ENCODE measurements at places on chromosomes 3 and 15.

- DNase-seq = no peak
These were observed 100.2 kb upstream of the RPL32 start for GRCh38 chr3:12941495-12942023.

DNA sequence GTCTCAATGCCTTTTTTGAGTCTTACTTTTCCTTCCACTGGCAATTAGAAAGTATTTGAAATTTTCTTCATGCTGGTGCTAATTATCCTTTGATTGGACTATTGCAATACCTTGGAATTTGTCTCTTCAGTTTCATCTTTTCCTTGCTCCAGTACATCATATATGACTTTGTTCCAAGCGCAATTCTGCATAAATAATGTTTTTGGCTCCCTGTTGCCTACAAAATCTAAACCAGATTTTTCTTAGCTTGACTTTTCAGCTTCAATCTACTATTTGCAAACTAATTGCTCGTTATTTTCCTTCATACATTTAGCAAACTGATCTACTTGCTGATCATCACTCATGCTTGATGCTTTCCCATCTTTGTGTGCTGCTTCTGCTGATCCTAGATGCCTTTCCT lies 230.8 kb upstream of the GPR149 start:
- DNase-seq = no peak

- DNase-seq = no peak
These were observed 55.0 kb downstream of the FLNB start for GRCh38 chr3:58063022-58063815.

DNA sequence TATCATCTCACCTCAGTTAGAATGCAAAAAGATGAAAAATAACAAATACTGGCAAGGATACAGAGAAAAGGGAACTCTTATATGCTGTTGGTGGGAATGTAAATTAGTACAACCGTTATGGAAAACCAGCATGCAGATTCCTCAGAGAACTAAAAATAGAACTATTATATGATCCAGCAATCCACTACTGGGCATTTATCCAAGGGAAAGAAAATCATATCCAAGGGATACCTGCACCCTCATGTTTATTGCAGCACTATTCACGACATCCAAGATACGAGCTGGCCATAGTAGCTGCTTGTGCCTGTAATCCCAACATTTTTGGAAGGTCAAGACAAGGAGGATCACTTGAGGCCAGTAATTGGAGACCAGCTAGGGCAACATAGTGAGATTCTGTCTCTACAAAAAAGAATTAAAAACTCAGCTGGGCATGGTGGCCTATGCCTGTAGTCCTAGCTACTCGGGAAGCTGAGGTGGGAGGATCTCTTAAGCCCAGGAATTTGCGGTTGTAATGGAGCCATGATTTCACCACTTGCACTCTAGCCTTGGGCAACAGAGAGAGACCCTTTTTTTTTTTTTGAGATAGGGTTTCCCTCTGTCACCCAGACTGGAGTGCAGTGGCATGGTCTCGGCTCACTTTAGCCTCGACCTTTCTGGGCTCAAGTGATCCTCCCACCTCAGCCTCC lies 26.6 kb downstream of the USP50 start:
- no peak for DNase-seq

DNA sequence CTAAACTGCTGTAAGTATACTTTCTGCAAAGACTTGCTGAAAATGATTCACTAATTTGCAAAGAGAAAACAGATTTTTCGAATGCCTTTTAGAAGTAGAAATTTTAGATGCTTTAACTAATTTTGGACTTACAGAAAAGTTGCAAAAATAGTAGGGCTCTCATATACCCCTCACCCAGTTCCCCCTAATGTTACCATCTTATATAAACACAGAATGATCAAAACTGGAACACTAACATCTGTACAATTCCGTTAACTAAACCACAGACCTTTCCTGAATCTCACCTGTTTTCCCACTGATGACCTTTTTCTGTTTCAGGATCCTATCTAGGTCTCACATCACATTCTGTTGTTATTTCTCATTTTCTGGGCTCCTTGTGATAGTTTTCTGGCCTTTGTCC lies 454.8 kb downstream of the SHQ1 start:
- DNase-seq = no peak

DNA sequence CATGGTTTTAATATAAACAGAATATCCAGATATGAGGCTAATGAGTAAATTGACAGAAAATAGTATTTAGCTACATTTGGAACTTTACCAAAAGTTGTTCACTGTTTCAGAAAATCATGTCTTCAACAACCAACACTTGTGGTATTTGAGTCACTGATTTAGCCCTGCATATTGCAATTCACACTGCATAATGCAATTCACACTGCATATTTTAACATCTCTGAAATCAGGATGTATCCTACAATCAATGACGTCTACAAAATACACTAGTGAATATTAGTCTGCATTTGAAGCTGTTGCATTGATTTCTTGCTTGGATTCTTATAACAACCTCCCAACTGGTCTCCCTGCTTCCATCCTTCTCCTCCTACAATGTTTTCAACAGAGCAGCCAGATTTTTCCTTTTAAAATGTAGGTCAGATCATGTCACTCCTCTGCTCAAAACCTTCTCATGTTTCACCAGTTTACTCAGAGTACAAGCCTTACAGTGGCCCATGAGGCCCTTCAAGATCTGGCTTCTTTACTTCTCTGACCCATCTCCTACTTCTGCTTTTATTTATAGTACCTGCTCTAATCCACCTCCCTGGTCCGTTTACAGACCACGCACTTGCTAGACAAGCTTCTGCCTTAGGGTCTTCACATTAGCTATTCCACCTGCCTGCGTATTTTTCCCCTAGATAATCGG lies 11.4 kb upstream of the RAB11A start:
- DNase-seq = no peak

- DNase-seq = no peak
These were observed 52.1 kb downstream of the TFG start for GRCh38 chr3:100761211-100761942.

GRCh38 chr3:178137831-178138230 lies 398.4 kb upstream of the KCNMB2 start:
- DNase-seq = no peak

DNA sequence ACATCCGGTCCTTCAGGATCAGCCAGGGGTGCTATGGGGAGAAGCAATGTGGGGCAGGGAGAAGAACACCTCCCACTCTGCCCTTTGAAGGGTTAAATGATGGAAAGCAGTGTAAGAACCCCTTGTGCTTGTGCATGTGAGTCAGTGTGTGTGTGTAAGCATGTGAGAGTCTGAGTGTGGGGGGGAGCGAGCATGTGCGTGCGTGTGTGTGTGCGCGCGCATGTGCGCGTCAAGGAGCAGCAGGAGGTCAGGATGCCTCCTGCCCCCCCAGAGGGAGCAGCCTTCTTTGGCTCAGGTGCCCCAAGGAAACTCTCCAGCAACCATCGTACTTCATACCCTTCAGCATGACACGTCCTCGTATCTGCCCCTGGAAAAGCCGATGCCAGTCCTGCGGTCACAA lies 30.3 kb downstream of the GALNT15 start:
- DNase-seq = no peak

GRCh38 chr3:88574146-88574545 lies 424.4 kb downstream of the C3orf38 start:
- DNase-seq = no peak

GRCh38 chr3:1499694-1500093 lies 406.9 kb downstream of the CNTN6 start:
- no peak for DNase-seq

DNA sequence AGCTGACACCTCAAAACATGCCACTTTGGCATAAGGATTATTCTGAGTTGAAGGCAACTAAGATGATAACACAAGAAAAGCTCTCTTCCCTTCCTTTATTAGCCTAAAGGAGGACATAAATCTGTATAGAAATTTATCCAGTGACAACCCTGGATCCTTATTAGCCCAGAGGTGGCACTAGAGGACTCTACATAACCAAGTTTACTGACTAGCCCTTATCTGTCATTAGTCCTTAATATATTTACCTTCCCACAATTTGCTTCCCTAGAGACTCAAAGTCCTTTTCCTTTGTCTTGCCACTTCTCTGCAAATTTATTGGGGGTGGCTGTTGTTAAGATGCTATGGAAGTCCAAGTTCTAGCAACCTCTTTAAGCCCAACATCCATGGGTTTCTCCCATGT lies 26.7 kb downstream of the CEP70 start:
- no peak for DNase-seq

All from coronary artery (tissue), 2 donors.